ENCODE measurements at places on chromosomes 4 and X.

DNA sequence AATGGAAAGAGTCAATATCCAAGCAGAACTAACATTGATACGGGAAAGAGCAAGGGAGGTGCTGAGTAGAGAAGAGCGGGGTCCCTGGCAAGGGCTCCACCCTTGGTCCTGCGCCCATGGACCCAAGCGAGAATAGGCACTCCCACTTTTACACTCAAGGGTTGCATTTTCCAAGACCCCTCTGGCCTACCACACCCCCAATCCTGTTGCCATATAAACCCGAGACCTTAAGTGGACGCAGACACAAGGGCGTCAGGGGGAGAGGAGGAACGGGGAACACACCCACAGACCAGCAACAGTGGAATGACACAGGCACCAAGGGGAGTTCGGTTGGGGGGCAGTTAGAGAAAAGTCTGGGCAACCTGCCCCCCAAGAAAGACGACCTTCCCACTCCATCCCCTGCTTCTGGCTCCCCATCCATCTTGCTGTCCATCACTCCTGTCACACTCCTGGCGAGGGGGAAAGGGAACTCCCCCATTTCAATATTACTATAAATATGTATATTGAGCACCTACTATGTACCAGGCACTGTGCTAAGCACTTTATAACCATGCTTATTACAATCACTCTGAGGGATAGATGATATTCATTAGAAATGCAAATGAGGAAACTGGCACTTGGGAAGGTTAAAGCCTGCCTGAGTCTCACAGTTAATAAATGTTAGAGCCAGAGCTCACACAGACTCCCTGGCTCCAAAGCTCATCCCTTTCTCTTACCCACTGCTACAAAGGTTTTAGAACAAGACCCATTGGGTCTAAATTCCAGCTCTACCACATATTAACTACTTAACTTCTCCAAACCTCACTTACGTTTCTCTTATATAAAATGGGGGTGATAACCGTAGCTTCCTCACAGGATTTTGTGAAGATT, 51.7 kb downstream of the SCD5 start:
- no peak for DNase-seq

GRCh38 chr4:82898322-82899243, 2.0 kb upstream of the THAP9 start:
- DNase-seq = peak; percentile 33

GRCh38 chrX:68995386-68995779, 166.6 kb downstream of the EFNB1 start:
- no peak for DNase-seq

DNA sequence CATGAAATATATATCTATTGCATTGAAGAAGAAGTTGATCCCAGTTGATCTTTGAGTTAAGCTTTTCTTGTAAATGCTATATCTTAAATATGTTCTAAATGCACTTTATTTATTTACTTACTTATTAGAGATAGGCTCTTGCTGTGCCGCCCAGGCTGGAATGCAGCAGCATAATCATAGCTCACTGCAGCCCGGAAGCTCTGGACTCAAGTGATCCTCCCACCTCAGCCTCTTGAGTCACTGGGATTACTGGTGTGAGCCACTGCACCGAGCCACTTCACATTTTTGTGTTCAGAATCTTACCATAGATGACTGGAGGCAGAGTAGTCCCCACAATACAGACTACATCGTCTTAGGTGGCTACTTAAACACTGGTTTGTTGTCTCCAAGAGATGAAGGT, 324.3 kb upstream of the SLIT2 start:
- DNase-seq = no peak
